ENCODE measurements at places on chromosomes 3 and 15.

DNA sequence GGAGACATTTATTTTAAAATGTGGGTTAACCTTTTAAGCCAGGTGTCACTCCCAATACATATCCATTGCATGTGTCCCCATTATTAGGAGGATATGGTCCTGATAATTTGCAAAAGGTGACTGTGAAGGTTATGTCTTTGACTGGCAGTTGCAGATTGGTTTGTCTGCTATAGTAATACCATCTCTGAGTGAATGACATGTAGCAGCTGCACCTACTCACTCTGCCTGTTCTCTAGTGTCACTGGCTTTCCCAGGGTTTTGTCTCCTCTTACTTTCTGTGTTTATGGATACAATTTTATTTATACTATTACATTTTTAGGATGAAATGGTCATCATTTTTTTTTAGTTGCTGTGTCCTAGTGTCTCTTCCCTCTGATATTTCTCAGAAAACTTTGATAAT is 393.2 kb downstream of the C3orf38 start:
- DNase-seq, result no peak

GRCh38 chr3:65170390-65171042 is 482.7 kb upstream of the ADAMTS9 start:
- no peak for DNase-seq

GRCh38 chr3:29281094-29281343 is 148 bp downstream of the RBMS3 start:
- DNase-seq, result no peak

GRCh38 chr3:138051947-138052802 is 42.2 kb downstream of the CLDN18 start:
- DNase-seq, result no peak
